ENCODE measurements at places on chromosomes 4 and X.

DNA sequence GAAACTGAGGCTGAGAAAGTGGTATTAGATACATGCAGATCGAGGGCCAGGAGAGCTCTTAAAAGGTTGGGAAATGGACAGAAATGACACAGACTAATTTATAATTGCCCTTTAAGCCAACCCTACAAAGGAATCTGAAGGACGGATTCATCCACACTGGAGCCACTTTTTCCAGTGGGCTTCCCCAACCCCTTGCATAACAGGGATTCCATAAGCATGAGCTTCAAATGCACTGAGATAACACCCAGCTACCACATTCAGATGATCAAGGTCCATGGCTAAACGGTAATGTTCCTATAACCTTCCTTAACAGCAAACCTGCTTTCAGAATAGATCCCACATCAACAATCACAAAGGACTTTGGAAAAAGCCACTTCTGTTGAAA, 34.2 kb downstream of the PLAC1 start:
- DNase-seq = no peak

DNA sequence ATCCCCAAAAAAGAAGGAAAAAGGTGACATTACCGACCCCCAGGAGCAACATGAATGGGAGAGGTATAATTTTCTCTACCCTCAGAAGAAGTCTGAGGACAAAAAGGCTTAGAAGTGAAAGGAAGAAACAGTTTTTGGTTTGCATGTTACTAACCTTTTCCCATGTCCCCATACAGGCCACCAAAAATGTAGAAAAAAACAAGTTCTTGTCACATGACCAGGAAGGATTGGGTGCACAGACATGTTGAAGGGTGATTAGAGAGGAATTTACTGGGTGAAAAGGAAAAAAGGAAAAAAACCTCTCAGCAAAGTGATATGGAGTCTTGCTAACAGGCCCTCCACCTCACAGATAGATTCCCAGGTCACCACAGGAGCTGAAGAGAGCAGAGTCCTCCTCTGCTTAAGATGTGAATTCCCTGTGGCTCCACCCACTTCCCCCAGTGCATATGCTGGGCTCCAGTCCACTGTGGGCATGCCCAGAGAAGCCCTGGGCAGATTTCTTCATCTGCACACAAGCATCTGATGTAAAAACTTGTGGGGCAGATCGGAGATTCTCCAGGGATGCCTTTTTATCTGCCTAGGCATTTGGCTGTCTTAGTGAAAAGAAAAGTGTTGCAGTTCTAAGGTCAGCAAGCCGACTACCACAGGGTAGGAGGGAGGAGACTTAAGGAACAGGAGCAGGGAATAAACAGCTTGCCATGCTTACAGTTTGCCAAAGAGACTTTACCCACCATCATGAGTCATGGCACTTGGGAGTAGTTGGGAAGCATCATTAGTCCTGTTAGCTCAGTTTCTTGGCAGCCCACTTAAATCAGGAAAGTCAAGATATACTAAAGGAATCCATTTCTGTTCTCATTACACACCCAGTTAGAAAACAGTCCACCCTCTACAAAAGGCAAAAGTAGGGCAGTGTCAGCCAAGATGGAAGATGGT, 25.0 kb upstream of the PASD1 start:
- DNase-seq = no peak

DNA sequence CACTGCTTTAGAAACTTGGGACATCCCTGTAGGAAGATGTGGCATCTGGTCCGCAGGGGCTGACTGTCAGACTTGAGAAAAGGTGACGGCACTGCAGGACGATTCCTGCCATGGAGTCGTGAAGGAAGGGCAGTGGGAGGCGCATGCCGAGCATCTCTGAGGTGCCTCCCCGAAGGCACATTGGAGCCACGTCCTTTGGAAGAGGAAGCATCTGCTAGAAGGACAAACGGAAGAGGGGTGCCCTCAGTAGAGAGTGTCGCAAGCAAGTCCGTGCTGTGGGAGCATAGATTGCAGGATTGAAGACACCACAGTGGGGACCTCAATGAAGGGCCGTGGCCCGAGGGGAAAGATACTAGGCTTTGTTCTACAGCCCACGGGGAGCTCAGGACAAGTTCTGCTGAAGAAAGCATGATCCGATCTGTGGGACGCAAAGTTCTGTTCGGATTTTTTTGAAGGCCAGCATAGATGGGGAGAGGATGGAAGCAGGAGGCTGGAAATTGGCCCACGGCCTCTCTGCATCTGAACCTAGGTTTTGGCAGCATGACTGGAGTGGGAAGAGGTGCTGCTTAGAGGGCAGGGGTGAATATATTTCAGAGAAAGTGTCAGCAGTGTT, 24.2 kb upstream of the HELT start:
- no peak for DNase-seq

- DNase-seq = no peak
Measured at GRCh38 chr4:109472343-109472761, 38.7 kb downstream of the SEC24B start.

DNA sequence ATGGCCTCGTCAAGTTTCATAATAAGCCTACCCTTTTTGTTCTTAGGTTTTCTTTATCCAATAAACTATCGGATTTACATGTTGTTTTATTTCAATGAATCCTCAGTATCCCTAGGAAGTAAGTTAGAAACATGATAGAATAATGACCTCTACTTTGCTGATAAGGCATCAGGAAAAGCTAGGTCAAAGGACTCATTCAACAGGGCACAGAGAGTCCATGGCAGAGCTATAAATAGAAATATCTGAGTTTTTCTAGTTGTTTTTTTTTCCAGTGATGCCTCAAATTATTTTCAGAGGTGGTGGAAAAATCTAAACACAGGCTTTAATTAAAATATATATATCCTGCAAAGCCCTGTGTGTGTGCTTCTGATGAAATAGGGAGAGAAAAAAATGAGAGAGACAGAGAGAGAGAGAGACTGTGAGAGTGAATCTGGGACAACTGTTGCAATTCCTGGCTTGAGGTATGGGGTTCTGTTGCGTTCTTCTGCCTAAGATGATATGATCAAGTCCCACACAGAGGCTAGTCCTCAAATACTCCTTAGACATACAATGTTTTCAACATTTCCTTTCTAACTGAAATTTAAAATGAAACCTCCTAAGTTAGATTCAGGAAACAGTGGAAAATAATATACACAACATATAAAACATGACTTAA, 139.9 kb downstream of the HDX start:
- no peak for DNase-seq

DNA sequence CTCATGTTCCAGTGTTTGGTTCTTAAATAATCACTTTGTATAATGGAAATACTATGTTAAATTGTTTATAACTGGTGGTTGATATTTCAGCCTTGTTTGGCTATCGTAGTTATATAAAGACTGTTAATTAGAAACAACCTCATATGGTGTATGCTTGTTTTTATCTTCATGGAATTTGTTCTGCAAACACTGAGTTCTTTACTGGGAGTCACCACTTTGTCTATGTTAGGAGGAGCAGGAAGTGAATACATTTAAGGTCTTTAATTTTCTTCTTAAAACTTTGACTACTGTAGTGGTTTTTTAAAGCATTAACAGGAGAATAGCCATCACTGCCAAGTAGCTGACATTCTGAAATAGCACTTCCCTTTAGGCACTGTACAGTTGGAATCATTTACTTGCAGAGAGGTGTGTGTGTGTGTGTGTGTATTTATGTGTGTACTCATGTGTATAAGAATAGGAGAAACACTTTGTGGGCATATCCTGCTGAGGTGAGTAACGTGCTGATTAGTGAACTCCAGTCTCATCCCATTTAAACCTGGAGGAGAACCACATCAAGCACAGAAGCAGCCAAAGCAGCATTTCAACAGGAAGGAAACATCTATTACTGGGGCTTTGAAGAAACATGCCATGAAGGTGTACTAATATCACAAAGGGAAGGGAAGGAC, 37.8 kb downstream of the TET2 start:
- no peak for DNase-seq

- DNase-seq = no peak
Measured at GRCh38 chrX:103376979-103377324, 614 bp downstream of the BEX3 start.

- no peak for DNase-seq
Measured at GRCh38 chr4:153398713-153399112, 54.2 kb downstream of the MND1 start.

DNA sequence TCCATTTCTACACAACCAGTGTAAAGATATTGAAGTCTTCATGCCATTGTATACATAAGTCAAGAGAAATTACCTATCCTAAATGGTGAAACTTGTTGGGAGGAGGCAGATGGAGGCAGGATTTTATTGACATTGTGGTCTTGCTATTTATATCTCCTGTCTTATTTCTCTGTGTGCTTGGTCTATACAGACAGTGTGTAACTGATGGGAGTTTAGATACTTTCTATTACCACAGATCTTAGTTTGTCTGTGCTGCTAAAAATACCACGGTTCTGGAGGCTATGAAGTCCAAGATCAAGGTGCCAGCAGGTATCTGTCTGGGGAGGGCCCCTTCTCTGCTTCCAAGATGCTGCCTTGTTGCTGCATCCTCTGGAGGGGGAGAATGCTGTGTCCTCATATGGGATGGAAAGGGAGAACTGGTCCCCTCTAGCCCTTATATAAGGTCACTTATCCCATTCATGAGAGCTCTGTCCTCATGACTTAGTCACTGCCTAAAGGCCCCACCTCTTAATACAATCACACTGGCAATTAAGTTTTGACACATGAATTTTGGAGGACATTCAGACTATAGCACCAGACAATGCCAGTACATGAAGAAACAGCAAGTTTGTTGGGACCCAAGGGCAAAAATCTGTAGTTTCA, 62.4 kb downstream of the SYNPO2 start:
- DNase-seq = no peak

- no peak for DNase-seq
Measured at GRCh38 chr4:22233230-22233629, 282.6 kb downstream of the ADGRA3 start.

GRCh38 chrX:110104078-110104477, 101.2 kb downstream of the TMEM164 start:
- no peak for DNase-seq

DNA sequence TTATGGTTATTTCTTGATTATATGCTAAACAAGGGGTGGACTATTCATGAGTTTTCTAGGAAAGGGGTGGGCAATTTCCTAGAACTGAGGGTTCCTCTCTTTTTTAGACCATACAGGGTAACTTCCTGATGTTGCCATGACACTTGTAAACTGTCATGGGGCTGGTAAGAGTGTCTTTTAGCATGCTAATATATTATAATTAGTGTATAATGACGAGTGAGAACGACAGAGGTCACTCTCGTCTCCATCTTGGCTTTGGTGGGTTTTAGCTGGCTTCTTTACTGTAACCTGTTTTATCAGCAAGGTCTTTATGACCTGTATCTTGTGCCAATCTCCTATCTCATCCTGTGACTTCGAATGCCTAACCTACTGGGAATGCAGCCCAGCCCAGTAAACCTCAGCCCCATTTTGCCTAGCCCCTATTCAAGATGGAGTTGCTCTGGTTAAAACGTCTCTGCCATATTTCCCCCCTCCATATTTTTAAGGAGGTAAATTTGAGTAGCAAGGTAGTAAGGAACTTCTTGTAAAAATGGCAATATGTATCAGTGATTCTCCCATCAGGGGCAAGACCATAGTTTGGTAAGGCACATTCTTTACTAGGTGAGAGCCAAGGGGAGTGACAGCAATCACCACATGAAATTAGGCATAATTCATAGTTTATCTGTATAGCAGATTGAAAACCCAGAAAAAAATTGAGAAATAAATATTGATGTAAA, 2.6 kb downstream of the CXCL2 start:
- no peak for DNase-seq

DNA sequence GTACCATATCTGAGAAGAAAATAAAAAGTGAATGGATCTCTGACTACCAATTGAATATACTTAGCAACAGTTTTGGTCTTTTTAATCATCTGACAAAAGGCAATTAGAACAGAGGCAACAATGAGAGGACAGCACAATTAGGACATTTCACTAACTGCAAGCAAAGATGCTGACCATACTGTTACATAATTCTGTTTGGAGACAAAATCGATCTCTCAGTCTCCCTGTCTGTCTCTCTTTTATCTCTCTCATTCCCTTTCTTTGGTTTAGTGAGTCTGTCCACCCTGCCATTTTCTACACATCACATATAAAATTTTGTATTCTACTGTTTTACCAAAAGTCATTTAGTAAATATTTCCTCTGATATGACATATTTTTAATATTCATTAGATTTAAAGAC, 2.2 kb upstream of the AFM start:
- DNase-seq = no peak

DNA sequence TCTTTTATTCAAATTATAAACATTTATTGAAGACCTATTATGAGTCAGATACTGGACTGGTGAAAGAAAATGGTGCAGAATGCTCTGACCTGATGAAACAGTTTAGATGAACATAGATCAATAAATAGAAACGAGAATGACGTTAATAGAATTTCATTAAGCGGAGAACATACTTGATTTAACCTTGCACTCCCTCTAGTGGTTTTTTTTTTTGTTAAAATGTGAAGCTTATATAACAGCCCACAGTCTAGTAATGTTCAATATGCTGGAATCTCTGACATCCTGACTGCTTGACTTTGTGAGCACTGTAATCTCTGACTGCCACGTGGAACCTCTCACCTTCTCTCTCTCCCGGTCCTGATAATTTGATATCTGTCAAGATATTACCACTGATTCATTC, 32.3 kb downstream of the HDAC8 start:
- no peak for DNase-seq

GRCh38 chr4:27009539-27009938, 148.9 kb downstream of the STIM2 start:
- no peak for DNase-seq

- no peak for DNase-seq
Measured at GRCh38 chr4:140995058-140995457, 138.2 kb downstream of the RNF150 start.

GRCh38 chr4:184267673-184268583, 50.3 kb upstream of the ENPP6 start:
- no peak for DNase-seq

- DNase-seq = no peak
Measured at GRCh38 chrX:1386338-1387127, 5.4 kb downstream of the SLC25A6 start.

DNA sequence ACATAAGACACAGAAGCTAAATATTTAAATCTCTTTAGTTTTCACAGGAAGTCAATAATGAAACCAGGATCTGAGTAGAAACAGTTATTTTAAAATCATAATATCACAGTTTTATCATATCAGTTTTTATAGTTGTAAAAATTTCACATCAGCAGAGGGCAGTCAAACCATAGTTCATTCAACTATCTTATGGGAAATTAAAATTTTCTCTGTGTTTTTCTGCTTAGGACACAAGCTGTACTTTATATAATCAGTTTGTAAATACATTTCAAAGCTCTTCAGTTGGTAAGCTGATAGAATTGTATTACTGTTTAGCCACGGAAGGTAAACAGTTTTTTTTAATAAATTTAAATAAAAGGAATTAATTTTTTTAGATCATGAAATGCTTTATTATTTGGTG, 204.8 kb upstream of the NUDT6 start:
- DNase-seq = no peak

DNA sequence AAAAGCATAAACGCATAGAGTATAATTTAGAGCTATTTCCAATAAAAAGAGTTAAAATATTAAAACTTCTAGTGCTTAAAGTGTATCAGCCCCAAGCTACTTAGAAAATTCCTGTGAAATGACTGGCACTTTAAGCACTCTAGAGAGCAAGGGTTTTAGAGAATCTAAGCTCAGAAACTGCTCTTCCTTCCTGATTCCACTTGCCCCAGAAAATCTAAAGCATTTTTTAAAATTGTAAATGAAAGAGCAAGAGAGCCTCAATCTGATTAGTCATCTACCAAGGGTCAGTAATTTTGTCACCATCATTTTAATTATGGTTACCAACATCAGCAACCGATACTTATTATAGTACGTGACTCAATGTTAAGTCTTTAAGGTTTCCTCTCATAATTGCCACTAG, 25.0 kb downstream of the CTPS2 start:
- no peak for DNase-seq

Measured in stimulated activated CD4-positive, alpha-beta T cell treated with anti-CD3 and anti-CD28 coated beads, Interleukin-15, amount 100 ng/mL, for 1 hour (primary cell).